ENCODE measurements at places on chromosomes 5 and 9.
A peak's percentile ranks its signal among the peaks of the same experiment; 100 is the strongest.

GRCh38 chr5:131221888-131222287 is 42.0 kb upstream of the CDC42SE2 start:
- no peak for DNase-seq

DNA sequence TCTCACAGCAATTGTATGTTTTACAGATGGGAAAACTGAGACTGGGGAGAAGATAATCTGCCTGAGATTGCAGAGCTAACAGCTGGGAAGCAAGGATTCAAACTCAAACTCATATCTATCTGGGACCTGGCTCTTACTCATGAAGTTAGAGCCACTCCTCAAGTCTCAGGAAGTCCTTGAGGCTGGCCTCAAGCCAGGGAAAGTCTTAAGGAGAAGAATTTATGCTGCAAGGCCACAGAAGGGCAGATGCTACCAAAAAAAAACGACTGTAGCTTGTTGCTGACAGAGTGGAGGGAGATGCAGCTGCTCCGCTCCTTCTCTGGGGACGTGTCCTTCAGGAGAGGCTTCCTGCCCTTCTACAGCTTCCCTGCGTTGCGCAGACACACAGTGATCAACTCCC is 39.8 kb downstream of the BARHL1 start:
- peak; percentile 8 for DNase-seq

DNA sequence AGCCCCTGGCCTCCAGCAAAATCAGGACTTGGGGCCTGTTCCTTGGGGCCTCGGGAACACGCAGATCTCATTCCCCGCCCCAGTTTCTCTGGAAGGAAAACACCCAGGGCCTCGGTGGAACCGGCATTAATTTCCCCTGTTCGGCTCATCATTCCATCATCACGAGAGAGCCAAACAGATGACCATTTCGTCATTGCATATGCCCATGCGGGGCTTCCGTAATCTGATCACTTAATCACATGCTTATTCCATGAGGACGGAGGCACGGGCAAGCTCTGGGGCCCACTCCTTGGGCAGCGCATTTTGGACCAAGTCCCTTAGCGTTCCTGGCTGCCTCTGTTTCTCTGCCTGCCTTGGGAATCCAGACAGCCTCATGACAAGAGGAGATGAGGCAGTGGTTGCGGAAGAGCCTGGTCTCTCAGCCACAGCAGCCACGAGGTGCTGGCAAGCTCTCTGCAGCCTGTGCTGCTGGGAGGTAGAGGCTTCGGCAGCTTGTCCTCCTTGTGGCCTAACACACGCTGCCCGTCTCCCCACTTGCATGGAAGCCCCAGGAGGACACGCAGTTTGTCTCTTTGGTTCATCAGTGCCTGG is 65.0 kb upstream of the IER5L start:
- DNase-seq, result peak; percentile 62

DNA sequence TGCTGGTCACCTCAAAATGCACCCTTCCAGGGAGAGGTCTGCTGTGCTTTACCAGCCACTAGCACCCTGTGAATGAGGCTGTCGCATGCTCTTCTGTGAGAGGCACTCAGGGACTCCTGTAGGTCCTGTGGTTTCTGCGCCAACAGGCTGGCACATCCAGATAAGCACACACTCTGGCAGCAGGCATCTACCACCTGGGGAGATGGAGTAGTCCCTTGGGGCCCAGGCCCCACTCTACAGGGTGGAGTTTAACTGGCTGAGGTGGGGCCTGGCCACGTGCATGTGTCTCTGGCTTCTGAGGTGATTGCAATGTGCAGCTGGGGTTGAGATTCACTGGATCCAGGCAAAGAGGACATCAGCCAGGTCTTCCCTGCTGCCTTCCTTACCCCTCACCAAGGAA is 32.3 kb downstream of the TMEM174 start:
- DNase-seq, result no peak

DNA sequence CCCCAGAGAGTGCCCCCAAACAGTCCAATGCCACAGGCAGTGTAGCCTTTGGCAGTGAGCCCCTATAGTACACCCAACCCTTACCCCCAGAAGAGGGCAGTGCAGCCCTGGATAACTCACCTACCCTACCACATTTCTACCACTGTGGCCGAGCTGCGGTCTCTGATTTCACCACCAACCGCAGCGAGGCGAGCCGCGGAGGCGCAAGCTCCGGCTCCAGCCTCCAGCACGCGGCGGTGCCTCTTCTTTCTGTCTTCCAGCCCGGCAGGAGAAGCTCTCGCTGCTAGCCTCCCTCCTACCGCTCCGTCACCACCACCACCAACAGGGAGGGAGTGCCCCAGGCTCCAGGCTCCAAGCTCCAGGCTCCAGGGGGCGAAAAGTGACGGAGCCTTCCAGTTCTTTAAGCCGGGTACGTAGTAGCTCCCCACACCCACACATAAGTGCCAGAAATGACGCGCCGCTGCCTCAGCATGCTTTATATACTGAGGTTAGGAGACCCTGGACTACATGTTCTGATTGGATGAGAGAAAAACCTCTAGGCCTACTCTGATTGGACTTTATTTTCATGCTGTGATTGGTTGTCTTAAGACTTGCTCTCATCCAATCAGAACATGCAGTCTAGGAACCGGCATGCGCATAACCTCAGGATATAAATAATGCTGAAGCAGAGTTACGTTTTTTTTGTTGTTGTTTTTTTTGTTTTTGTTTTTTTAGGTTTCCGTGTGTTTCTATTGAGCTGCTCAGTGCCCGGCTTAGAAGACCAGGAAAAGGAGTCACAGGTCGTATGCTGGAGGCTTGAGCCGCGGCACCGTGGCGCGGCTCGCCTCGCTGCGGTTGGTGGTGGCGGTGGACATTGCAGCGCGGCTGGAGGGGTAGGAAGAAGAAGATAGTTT is at the start of gene PCAT7:
Gene PCAT7 (plus strand): TSS at position 645 of the 893 bp plus-strand sequence.
- DNase-seq, result no peak

GRCh38 chr5:133164759-133165158 is 112.9 kb downstream of the HSPA4 start:
- DNase-seq, result no peak

- DNase-seq, result no peak
Measured at GRCh38 chr5:10499776-10500175, 58.1 kb downstream of the ROPN1L start.

GRCh38 chr5:157820593-157821252 is 38.2 kb downstream of the CLINT1 start:
- DNase-seq, result peak; percentile 51

DNA sequence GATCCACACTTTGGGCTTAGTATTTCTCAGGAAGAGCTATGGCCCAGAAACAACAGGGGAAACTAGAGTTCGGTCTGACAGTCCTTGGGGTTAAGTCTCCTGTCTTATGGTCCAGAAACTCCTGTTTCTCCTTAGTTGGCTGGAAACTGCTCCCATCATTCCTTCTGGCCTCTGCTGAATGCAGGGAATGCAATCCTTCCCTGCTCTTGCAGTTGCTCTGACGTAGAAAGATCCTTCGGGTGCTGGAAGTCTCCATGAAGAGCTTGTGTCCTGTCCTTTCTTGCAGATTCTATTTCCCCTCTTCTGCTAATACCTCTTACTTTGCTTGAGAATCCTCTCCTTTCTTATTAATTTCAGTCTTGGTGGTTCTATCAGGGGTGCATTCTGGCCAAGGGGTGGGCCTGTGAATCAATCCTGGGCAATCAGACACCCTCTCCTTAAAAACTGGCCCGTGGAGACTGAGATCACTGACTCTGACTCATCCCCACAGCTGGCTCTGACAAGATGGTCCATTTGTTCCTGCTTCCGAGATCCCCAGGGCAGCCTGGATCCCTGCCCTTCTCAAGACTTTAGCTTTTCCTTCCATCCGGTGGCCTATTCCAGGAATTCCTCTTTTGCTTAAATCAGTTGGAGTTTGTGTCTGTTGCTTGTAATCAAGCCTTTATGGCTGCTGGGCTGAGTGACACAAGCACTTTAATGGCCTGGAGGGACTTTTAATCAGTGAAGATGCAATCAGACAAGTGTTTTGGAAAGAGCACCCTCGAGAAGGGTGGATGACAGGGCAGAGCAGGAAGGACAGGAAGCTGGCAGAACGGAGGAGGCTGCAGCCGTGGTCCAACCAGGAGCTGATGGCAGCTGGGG is 23.7 kb downstream of the PTGS1 start:
- no peak for DNase-seq

DNA sequence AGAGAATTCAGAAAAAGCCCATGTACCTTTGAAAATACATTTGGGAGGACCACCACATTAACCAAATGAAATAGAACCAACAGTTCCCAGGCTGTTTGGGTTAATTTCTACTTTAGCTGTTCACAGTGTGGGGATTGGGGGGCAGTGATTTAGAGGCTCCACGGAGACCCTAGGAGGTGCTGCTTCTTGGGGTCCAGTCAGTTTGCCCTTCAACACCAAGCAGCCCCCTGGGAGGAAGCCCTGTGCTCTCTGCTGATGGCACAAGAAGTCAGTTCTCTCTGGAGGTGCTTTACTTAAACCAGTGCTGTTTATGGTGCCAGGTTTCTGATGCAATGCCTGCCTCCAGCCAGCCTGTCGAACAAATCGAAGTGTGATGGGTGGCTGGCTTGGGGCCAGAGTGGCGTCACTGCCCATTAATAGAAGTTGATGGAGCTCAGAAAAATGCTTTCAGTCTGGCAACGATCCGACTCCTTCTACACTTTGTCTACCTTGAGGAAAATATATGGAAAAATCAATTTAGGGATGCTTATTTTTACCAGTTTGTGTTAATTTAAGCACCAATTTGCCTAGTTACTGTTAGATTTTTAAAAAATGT is 134.0 kb downstream of the SNX18 start:
- DNase-seq, result peak; percentile 84

DNA sequence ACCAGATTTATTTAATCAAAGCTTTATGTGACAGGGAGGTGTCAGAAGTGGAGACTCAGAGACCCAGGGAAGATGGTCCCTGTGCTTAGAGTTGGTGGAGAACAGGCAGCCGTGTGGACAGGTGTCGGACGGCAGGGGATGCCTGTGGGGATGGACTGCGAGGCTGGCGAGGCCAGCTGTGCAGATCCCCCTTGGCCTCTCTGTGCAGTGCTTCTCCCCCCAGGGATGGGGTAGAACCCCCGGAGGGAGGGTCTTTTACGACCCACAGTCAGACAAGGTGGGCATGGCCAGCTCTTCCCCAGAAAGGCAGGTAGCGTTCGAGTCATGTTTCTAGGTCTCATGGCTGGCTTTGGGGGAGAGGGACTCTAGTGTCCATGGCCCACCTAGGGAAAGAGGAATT is 4.7 kb upstream of the SLC2A6 start:
- no peak for DNase-seq

GRCh38 chr5:5293029-5293428 is 129.4 kb upstream of the ICE1 start:
- DNase-seq, result no peak

DNA sequence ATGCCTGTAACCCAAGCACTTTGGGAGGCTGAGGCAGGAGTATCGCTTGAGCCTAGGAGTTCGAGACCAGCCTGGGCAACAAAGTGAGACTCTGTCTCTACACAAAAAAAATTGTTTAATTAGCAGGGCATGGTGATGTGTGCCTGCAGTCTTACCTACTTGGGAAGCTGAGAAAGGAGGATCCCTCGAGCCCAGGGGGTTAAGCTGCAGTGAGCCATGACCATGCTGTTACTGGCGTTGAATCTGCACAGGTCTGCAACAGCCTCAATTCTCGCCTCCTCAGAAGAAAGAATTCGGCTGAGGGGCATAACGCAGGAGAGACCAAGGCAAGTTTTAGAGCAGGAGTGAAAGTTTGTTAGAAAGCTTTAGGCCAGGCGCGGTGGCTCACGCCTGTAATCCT is 18.0 kb downstream of the CCT5 start:
- DNase-seq, result no peak
